Right forelimb (tissue), 1 donor: ENCODE measurements at places on chromosomes 3 and 15.

DNA sequence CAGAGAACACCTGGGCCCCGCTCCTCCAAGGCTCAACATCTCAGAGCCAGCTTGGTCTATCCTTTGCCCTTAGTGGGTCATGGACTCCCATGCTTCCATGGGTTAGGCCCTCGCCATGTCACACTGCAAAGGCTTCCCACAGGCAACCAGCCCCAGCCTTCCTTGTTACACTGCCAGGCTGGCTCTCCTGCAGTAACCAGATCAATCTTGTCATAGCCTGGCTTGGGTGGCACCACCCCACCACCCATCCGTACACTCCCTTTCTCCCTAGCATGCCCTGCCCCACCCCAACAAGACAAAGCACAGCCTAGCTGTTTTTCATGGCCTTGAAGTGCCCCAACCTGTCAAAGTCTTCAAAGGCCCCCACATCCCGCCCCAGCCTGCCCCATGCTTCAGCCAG is 30.5 kb downstream of the CA12 start:
- no peak for DNase-seq

DNA sequence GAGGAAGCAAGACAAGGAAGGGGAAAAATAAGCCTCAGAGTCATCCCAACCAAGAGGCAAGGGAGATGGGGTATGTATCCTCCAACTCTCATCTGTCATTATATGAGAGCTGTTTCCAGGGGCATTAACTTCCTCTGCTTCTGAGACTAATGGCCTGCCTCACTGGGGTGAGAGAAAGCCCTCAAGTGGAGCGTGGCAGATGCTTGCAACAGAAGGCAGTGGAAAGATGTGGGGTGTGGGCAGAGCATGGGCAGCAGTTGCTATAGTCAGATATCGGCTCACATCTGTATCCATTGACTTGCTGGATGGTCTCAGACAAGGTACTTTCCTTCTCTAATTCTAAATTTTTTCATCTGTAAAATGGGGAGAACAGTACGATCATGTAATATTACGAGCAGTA is 81.7 kb upstream of the PLCL2 start:
- no peak for DNase-seq

DNA sequence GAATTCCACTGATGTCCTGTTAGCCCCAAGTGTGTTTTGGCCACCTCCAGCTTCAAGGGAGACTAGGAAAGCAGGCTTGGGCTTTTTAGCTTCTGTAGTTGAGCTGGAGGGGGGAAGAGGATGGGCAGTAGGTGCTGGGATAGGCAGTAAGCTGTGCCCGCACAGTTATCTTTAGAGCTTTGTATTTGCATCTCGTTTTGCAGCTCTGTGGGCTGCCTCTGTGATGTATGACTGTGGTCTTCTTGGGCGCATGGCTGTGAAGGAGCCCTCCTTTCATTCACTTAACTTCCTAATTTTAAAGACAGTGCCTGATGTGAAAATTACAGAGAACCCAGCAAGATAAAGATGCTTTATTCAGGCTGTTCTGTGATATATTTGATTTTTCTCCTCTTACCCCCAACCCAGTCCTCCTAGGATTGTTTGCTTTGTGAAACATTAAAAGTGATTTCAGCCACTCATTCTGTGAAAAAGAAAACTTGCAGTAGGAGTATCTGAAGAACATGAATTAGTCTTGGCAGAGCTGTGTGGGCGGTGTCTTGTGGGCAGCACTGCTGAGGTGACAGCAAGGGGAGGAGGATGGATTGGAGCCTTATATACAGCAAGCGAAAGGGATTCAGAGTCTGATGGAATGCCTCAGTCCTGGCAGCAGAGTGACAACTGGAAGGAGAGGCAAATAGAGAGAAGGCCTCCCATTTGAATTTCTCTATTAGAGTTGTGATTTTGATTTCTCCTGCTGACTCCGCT is 74.3 kb downstream of the LARS2 start:
- DNase-seq: no peak

DNA sequence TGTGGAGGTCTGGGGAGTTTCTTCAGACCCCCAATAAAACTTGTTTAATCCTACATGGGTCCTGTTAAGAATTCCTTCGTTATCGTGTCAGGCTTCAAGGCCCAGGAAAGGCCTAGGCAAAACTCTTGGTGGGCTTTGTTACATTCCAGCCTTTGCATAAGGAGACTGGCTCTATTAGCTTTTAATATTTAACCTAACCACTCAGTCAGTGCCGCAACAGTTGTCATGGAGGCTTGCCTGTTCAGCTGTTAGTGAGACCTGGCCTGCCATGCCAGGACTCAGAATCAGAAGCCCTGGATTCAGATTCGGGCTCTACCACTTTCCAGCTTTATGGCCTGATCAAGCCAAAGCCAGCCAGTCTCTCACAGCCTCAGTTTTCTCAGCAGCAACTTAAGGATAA is 19.6 kb downstream of the EIF1B start:
- no peak for DNase-seq

- no peak for DNase-seq
Measured at GRCh38 chr15:98758224-98758623, 109.9 kb downstream of the IGF1R start.

DNA sequence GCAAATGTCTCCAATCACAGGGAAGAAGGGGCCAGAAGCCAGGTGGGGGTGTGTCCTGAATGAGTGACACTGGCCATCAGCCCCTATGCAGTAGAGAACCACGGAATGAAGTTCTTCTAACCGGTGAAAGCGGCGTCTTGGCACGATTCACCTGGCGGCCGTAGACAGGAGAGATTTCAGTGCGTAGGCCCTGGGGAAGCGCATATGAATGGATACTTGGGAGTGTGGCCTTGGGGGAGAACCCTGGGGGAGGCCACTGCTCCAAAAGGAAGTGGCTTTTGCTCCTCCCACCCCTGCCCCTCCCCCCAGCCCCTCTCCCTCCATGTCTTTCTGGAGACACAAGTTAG is 43.6 kb downstream of the RBPMS2 start:
- no peak for DNase-seq

DNA sequence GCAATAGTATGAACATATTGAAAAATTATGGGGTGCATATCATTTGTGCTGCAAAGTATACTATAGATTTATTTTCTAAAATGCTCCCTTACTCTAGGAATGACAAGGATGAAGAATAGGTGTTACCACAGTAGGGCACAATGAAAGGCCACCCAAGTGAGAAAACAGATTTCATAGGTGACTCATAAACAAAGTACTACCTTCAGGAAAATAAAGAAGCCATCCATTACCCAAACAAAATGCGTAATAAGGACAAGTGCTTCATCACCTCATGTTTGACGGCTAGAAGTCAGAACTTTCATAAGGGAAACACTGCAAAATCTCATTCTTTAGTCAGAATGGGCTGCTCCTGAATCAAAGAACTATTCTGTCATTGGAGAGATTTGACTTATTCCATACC is 116.6 kb downstream of the MFSD1 start:
- DNase-seq: no peak

DNA sequence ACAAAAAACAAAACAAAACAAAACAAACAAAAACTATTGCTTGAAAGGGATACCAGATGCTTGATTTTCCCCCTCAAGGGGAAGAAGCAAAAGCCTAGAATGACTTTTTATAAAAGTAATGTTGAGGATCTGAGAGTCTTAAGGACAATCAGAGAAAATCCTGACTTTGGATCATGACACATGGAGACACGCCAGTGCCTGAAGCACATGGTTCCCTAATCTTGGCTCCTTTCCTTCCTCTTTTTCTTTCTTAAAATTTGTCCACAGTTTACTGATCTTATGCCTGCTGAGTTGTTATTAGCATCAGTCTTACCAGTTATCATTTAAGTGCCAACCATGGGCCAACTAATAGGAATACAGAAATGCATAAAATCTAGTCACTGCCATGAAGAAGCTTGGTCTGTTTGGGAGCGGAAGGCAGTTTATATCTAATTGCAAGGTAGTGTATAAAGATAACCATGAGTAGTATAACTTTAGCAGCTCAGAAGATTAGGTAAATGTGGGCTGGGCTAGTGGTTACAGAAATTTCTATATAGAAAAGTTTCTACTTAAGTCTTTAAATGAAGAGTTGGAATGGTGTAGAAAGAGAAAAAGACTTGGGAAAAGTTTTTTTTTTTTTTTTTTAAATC is 6.9 kb downstream of the GLCE start:
- no peak for DNase-seq

- no peak for DNase-seq
Measured at GRCh38 chr3:115085197-115085865, 61.8 kb downstream of the ZBTB20 start.

GRCh38 chr3:2635511-2635910 is 474.7 kb downstream of the IL5RA start:
- no peak for DNase-seq

DNA sequence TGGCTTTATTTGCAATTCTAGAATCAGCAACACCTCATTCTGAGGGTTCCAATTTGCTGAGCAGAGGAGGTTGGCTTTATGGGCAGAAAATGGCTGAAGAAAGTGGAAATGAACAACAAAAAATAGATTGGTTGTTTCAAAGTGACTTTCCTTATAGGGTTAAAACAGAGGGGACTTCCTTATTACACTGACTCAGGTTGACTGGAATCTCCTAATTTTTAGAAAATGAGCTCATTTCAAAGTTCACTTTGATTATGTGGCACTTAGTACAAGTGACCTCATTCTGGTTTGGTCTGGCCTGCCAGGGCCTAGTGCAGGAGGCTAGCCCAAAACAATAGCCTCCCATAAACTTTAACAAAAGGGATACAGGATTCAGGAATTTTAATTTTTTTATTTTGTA is 41.4 kb downstream of the NFKBIZ start:
- no peak for DNase-seq

DNA sequence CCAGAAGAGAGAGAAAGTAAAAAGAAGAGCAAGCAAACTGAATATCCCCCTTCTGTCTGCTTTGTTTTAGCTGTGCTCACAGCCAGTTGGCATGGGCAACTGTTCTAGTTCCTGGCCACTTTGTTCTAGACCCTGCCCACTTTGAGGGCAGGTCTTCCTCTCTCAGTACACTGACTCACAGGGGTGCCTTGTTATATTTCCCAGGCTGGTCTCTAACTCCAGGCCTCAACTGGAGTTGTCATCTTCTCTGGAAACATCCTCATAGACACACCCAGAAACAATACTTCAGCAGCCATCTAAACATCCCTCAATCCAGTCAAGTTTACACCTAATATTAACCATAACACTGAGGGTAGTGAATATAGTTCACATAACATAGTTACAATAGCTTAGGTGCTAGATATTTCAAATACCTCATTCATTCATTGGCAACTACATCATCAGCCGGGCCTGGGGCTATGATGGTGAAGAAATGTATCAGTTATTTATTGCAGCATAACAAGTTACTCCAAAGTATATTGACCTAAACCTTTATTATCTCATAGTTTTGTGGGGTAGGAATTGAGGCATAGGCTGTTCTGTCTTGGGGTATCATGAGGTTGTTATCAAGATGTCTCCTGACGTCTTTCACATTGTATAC is 106.0 kb downstream of the UBE2E2 start:
- DNase-seq: no peak

- no peak for DNase-seq
Measured at GRCh38 chr3:124092811-124093210, 100.9 kb upstream of the ROPN1 start.
